ACHN (cell line): ENCODE measurements at places on chromosomes 1 and 21.
A peak's percentile ranks its signal among the peaks of the same experiment; 100 is the strongest.

DNA sequence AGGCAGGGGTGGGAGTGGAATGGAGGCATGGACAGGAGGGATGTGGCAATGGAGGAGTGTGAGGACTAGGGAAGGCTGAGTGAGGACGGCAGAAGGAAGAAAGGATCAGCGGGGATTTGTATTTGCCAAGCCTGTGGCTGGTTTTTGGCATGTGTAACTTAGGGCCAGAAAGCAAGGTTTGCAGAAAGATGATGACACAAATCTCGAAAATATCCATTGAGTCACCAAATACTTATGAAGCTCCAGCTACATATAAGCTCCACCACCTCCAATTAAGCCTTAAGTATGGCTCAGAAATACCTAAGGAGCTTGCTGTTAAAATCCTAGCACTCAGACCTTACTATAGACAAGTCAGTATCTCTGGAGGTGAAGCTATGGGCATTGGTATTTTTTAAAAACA lies 90.1 kb downstream of the OMA1 start:
- no peak for DNase-seq

DNA sequence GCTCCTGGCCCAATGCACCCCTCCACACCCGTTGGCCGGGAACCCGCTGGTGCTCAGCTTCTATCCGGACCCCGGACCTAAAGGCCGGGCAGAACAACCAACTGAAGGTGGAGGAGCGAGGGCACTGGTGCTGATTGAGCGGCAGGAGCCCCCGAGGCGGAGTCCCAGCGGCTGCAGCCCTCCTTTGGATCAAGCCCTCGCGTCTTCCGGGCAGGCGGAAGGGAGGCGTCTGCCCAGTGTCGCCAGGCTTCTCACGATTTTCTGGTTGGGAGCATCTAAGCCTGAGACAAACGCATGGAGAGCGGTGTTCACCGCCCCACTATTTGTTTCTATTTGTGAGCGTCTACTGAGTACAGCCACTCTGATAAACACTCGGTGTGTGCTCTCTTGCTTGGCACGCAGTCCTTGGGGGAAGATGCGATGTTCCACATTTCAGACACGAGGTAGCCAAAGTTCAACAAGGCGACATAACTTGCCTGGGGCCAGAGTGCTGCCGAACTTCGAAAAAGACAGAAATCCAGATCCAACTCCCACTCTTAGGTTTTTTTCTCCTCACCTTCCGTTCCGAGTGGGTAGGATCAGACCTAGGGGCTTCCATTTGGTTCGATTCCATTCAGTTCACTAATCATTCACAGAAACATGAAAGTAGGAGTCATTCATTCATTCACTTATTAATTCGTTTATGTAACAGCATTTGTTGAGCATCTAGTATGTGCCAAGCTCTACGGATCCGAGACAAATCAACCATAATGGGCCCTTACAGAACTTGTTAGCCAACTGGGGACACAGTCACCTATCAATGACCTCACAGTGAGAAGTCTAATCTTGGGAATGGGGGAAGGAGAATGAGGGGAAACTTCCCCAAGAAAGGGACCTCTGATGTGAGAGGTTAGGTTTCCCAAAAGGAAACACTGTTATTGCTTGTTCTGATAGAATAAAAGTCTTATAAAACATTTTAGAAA lies 4.9 kb upstream of the DMRTA2 start:
- no peak for DNase-seq

DNA sequence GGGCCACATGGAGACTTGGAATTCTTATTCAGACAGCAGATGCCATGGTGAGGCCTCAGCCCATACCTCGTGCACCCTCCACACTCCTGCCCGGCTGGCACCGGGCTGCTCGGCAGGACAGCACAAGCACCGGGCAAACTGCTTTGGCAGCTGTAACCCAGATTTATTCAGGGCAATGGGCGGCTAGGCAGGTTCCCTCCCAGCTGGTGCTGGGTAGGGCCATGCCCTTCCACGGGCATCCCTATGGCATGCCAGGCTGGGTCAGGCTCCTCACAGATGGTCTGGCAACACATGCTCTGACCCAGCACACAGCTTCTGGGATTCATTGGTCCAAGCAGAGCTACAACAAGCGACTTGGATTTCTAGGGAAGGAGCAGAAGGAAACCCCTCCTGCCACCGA lies 53.4 kb downstream of the ATP1A1 start:
- no peak for DNase-seq

DNA sequence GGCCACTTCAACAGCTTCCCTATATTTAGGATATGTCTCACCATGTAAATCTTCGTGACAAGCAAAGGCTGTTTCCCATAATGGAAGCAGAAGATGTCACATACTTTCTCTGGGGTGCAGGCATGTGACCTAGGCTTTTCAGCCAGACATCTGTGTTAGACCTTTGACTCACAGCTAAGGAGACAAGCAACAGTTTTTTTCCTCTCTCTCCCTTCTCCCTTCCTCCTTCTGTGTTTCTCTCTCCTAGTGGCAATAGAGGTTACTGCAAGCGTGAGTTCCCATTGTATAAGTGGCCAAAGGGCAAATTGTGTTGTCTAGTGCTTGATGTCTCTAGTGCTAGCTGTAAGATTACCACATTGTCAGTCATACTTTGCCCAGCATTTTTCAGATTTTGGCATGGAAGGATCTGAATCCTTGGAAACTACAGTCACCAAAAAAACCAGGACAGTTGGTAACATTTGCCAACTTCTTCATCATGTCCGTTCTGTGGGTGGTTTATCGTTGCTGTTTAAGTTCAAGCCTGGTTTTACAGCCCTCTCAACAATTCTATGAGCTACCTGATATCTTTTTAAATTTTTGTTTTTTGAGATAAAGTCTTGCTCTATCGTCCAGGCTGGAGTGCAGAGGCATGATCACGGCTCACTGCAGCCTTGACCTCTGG lies 44.4 kb upstream of the RABGAP1L start:
- peak; percentile 79 for DNase-seq

GRCh38 chr1:41428738-41429640 lies 55.5 kb downstream of the EDN2 start:
- DNase-seq = no peak

- DNase-seq = no peak
These were observed 338.0 kb downstream of the MATN1 start for GRCh38 chr1:30385246-30385995.

GRCh38 chr1:190377294-190377693 lies 100.4 kb downstream of the BRINP3 start:
- DNase-seq = no peak

- peak; percentile 53 for DNase-seq
These were observed 22.7 kb upstream of the CD55 start for GRCh38 chr1:207298636-207299398.

DNA sequence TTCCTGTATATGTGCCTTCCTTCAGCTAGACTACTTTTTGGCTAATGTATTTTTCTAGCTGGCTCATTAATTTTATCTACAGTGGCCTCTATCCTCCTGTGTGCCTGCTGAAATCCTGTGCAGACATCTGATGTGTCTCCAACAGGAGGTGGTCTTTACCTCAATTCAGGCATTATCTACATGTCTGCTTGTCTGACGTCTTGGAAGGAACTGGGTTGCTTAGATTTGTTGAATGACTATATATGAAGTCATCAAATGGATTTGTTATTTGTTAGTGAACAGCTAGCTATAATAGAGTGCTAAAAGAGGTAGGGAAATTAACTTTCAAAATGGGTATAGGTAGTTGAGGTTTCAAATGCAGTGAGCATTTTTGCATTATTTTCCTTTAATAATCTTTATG lies 6.7 kb downstream of the RPL5 start:
- DNase-seq = no peak

DNA sequence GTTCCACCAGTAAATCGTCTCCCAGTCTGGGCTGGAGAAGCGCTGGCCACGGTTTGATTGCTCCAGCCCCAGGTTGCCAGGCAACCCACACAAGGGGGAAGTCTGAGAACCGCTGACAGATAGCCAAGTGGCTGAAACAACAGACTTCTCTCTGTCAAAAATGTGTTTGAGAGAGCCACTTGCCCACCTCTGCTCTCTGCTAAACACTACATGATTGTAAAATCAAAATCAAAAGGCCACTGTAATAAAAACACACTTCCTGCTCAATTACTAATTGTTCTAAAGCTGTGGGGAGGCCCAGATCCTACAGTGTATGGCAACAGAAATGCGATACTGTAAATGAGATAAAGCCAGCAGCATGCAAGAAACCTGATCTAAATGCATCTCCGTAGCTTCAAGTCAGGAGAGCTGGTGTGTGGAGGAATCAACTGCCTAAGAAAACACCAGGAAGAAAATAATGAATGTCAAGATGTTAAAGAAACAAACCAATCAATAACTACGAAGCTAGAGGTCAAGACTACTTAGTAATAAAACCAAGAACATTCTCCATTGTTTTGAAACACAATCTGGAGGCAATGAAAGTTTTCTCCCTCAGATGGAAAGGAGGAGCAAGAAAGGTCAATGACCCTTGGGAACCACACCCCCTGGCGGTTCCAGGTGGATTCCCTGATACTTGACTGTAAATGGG lies 121.2 kb downstream of the SLC45A1 start:
- peak; percentile 53 for DNase-seq

DNA sequence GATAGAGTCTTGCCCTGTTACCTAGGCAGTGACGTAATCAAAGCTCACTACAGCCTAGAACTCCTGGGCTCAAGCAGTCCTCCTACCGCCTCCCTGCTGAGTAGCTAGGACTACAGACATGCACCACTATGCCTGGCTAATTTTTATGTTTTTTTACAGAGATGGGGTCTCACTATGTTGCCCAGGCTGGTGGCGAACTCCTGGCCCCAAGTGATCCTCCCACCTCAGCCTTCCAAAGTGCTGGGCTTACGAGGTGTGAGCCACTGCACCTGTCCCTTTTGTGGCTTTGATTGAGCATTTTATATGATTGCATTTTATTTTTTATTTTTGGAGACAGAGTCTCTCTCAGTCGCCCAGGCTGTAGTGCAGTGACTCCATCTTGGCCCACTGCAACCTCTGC lies 25.8 kb downstream of the SDCCAG8 start:
- no peak for DNase-seq

- no peak for DNase-seq
These were observed 69.5 kb downstream of the FGGY start for GRCh38 chr1:59366346-59366745.

DNA sequence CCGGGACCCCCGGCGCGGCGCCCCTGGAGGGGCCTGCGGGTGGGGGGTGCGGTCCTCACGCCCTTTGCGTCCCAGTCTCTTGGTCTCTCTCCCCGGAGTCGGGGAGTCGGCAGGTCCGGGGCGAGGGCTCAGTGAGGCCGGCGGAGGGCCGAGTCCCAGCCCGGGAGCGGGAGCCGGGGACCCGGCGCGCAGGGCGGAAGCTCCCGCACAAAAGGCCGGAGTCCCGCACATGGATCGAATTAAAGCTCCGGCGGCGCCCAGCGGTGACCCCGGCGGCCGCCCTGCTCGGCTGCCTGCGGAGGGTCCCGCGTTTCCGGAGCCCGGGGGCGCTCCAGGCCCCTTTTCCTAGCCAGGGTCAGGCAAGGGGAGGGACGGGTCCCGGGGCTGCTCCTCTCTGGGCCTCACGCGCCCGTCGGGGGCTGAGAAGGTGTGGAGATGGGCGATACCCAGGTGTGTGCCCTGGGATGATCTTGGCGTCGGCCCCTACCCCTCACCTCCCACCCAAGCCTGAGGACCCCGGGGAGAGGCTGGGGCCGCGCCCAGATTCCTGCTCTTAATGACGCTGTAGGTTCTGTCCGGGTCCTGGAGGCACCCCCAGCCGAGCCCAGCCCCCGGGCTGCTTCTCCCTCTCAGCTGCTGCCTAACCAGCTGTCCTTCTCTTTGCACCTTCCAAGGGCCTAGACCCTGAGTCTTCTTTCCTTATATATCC lies 512 bp downstream of the FBLIM1 start:
- no peak for DNase-seq

GRCh38 chr1:17089506-17089905 lies 29.7 kb downstream of the PADI2 start:
- no peak for DNase-seq

DNA sequence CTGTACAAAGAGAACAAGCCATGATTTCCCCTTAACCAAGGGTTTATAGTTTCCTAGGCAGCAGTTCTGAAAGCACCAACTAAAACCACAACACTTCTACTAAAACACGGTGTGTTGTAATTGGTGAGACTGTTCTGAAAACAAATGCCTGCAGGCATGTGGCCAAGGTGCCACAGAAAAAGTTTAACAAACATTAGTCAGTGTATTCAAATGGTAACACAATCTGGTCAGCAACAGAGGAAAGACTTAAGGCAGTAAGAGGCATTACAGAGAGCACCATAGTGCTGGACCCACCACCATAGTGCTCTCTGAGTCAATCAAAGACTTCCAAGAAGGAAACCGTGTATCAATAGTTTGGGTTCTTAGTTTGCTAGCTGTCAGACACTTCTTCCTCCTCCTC lies 16.7 kb downstream of the SNIP1 start:
- no peak for DNase-seq

GRCh38 chr1:84698151-84699110 lies 8.2 kb upstream of the SSX2IP start:
- DNase-seq = peak; percentile 78

- DNase-seq = no peak
These were observed 19.6 kb downstream of the PEX14 start for GRCh38 chr1:10494418-10494753.

GRCh38 chr1:96825231-96825630 lies 103.6 kb downstream of the PTBP2 start:
- DNase-seq = no peak

GRCh38 chr1:200894712-200895442 lies at the start of gene INAVA:
Gene INAVA, plus strand, starts transcription at chr1:200894900. Its CDS starts 3,501 bp downstream, at chr1:200898401.
- DNase-seq = no peak

DNA sequence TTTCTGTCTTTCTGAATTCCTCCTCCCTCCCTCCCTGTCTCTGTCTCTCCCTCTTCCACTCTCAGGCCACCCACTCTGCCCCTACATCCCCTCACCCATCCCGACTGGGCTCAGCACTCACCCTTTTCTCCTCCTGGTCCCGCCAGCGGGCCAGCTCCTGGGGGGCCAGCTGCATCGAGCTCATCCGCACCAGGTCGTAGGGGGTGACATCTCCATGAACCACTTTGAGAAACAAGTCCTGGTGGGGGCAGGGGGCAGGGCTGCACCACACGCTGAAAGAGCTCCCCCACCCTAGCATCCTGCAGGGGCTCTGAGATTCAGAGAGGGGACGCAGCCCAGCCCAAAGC lies 17.8 kb downstream of the SPOCD1 start:
- no peak for DNase-seq

DNA sequence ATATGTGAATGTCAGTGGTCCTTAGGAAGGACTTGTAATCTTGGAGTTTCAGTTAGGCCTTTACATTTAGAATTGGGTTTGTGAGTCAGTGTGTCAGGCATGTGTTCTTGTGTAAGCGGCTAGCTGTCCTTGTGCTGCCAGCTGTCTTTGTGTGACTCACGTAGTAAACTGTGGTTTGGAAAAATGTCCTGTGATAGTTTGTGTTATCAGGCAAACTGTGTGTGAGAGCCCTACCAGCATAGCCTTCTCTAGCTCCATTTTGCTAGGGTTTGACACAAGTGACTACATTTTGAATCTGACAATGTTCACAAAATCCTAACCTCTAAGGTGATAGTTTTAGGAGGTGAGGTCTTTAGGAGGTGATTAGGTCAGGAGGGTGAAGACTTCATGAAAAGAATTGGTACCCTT lies 6.9 kb upstream of the SLC35D1 start:
- DNase-seq = peak; percentile 84

DNA sequence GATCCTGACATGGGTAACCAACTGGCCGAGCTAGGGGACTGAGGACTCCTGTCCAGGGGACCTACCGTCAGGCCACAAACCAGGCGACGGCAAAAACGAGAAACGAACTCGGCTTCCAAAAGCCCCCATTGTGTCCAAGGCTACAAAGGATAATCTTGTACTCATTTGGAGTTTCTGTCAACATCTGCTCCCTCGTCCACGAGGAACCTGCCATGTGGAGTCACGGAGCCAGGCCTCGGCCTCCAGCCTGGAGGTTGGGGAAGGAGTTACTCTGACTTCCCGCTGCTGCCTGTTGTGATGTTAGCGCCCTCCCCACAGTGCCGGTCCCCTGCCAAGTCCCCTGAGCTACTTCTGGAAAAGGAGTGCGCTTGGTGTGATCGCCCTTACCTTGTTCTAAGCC lies 7.3 kb downstream of the KRTAP10-1 start:
- DNase-seq = no peak
